Cerebellum (tissue), 4 donors: ENCODE measurements at places on chromosomes 12 and 14. TPM values are rescaled to one million over a fixed set of nuclear protein-coding genes. Genes with fewer than 3 reads are reported as not detected.

Gene PLA2G1B
- 0.64 TPM for total RNA-seq

Gene KRT6A
- not detected for total RNA-seq

Gene VDR
- 0.09 TPM for total RNA-seq

- no peak for DNase-seq
Measured at GRCh38 chr12:49887091-49887490, 16.6 kb downstream of the FAIM2 start.

Gene LRRIQ1
- total RNA-seq, result 13.9 TPM

DNA sequence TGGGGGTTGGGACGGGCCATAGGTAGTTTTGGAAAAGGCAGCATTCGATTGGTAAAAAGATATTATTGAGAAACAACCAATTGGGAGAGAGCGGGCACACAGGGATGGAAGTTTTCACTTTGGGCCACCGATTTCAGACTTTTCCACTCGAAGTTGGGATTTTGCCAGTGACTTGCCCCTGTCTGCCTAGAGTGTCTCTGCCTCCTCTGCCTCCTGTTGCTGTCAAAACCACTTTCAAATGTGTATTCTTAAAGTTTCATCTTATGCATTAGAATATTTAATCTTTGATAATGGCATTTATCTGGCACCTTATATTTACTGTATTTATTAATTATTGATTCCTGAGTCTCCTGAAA is 182.3 kb downstream of the FUT8 start:
- DNase-seq, result peak; percentile 28

Gene SLC17A8
- total RNA-seq, result 8.8 TPM

DNA sequence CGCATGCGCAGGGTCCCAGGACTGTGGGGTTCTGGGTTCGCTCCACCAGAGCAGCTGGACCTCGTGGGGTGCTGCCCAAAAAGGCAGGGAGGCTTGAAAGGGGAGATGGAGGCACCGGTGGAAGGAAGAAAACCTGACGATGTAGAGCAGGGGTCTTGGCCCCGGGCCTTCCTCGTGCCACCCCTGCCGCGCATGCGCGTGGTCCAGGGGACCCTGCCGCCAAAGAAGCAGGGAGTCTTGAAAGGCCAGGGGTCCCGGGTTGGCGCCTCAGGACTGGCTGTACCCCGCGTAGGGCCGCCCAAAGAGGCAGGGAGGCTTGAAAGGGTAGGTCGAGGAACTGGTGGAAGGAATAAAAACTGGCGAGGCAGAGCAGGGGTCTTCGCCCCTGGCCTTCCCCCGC is 321.0 kb downstream of the ALG10 start:
- DNase-seq, result no peak

DNA sequence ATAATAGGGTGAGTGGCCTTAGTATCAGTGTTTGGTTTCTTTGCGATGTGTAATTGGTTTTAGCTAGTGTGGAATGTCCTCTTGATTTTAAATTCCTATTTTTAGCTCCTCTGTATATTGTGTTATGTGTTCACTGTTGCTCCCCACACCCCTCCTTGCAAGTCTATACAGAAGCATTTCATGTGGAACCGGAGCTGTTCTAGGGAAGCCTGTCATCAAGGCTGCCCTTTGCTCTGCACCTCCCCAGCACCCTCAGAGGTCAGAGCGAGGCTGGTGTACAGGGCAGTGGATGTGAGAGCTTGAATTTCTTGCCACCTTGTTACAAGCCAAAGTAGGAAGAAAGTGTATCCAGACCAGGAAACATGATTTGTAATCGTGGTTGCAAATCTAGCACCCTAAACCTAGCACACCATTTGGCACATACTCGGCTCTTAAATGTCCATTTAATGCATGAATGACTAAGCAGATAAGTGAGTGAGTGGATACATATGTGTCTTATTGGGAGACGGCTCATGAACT is 376.8 kb downstream of the RGS6 start:
- no peak for DNase-seq

Gene SERPINA3
- total RNA-seq, result 0.73 TPM

Gene TTC5
- total RNA-seq, result 33.8 TPM

DNA sequence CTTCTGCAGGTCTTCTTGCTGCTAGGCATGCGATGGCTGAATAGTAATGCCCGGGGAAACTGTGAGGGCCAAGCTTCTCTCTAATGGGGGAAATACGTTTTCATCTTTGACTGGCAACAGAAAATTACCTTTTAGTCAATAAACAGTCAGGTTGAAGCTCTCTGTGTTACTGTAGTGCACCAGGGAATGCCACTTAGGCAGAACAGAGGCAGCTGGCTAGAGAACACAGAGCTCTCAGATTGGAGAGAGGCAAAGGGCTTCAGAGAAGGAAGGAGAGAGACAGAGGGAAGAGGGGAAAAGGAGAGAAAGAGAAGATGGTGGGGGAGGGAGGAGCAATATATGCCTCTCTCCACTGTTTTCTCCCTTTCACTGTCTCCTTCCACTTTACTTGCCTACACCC is 6.7 kb downstream of the HSD17B6 start:
- DNase-seq, result no peak

GRCh38 chr14:22291406-22291805 is 297.6 kb downstream of the DAD1 start:
- DNase-seq, result no peak

DNA sequence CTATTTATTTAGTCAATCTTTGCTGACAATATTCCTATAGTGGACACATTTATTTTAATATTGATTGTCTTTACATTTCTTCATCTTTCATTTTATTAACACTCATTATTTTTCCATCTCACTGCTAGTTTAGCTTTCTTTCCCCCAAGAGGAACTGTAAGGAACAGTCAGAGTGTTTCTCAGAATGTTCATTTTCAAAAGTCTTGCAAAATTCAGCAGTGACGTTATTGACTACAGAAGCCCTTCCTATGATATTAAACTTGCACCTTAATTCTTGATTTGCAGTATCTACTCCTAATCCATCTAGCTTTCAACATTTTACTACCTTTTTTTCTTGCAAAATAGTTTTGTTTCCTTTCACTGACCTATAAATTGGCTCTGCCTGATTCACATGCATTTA is 13.0 kb downstream of the CLEC2B start:
- DNase-seq, result no peak

GRCh38 chr14:24093207-24093900 is 757 bp upstream of the PCK2 start:
- DNase-seq, result no peak

Gene SLCO1B1
- not detected for total RNA-seq

GRCh38 chr12:104337030-104337558 is 33.6 kb downstream of the EID3 start:
- DNase-seq, result no peak

DNA sequence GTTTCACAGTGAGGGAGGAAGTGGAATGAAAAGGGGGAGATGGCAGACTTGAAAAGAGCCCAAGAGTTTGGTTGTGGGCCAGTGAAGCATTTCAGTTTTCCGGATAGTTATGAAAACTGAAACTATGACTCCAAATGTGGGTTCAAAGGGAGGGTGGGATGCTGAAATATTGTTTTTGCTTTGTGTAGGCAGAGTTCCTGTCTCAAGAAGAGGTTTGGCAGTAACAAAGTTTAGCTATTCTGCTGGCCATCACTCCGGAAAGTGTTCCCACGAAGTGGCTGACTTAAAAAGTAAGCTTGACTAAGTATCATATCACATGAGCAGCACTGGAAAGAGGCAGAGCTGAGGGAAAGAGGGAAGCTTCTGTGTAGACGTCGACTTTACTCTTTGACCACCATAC is 85.2 kb downstream of the CAND1 start:
- no peak for DNase-seq

GRCh38 chr14:94305620-94306019 is 12.6 kb upstream of the SERPINA10 start:
- no peak for DNase-seq

DNA sequence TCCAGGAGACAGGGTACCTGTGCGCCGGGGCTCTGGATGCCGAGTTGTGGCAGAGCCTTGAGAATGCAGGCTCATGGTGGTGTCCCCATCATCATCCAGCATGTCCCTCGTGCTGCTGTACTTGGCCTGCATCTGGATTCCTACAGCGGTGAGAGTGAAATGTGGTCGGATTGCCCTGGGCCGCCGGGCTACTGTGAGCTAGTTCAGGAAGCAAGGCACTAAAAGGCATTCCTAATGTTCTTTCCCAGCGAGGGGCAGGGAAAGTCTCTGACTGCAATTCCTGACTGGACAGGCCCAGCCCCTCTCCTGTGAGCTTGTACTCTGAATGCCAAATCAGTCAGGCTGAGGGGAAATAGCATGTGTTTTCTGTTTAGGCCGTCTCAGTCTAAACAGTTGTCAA is at the start of gene CLEC1A:
Gene CLEC1A, minus strand, starts transcription at position 195 of the 400 bp plus-strand sequence. Its CDS starts 63 bp downstream, at position 132.
- DNase-seq, result no peak

DNA sequence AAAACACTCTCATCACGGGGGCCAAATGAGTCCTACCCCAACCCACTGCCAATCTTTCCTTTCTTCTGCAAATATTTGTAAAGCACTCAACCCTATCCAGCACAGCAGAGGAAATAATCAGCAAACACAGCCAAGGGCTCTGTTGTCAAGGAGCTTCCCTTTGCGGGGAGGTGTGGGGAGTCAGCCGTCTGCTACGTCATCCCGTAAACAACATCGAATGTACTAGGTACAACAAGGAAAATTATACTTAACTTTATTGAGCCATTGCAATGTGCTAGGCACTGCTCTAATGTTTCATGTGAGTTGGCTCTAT is 22.8 kb downstream of the TMEM63C start:
- no peak for DNase-seq

Gene PLEKHD1
- total RNA-seq, result 1.3 TPM
